ENCODE measurements at places on chromosomes 11 and 22.

- no peak for DNase-seq
These were observed 489.5 kb downstream of the DLG2 start for GRCh38 chr11:85137597-85137996.

- DNase-seq, result no peak
These were observed 779 bp downstream of the SELENOH start for GRCh38 chr11:57742087-57742452.

GRCh38 chr11:110763249-110764011, 51.2 kb upstream of the ARHGAP20 start:
- DNase-seq, result no peak

- DNase-seq, result peak; percentile 54
These were observed 17.1 kb upstream of the SYTL2 start for GRCh38 chr11:85827748-85828639.

DNA sequence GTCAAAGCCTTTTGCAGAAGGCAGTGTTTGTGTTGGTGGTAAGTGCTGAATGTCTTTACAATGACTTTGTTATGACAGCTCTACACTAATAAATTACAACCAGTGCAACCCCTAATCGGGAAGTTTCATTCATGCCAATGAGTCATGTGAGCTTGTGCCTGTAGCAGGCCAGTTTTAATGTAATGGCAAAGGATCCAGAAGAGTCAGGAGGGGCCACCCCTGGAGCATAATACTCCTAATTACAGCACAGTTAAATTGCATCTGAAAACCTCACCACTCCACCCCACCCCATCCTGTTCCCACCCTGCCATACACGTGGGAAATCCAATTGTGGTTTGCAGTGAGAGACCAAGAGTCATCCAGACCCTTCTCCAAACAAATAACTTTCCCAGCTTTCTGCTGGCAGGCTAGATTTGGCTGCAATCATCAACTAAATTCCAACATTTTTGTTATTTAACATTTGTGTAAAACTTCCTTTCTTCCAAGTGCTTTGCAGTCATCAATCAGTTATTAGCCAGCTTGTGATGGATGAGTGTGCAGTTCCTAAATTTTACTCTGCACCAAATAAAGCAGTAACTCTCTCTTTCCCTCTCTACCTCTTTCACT, 277.3 kb upstream of the FAT3 start:
- peak; percentile 78 for DNase-seq

DNA sequence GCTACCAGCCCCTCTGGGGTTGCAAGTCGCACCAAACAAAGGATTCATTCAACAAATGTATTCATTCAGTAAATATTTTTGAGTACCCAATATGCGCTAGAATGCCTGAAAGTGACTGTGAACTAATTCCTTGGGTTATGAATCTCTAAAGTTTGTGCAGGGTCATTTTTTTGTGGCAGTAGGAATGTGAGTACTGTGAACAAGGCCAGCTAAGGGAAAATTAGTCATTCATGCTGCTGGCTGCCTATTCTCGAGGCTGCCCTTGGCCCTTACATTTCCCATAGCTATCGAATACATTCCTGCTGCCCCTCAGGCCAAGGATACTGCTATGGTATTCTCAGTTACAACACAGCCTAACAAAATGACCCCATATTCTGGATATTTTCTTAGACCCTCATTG, 141.6 kb downstream of the TRPC6 start:
- DNase-seq, result no peak

- DNase-seq, result no peak
These were observed 171.5 kb upstream of the SYT13 start for GRCh38 chr11:45457649-45458048.

- peak; percentile 31 for DNase-seq
These were observed 825 bp downstream of the FBXO3 start for GRCh38 chr11:33773404-33773986.

DNA sequence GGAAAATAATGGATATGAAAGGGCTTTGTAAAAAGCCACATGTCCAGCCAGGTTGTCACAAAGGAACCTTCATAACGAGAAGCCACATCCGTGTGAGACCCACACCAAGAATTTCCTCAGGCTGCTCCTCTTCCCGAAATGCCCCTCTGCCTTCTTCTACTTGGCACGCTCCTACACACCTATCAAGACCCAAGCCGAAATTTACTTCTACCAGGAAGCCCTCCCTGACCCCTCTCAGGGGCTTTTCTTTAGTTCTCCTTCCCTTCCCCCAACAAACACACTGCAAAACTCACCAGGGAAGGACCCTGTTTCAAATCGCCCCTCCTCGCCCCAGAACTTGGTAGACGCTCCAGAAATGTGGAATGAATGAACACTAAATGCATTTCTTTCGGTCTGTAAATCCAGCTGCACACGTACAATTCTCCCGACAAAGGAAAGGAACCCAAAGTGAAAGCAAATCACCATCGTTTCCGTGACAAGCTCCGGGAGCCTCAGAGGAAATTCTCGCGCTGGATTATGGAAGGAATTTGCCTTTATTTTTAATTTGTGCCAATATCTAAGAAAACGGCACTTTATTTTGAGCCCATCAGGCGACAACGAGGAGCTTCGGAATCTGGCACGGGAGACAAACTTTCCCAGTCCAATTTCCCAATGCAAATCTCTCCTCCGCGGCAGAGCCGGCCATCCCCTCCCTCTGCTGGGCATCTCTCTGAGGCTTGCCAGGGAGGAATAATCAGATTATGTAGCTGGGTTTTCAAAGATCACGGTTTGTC, 13.2 kb upstream of the SHISAL1 start:
- DNase-seq, result peak; percentile 17

DNA sequence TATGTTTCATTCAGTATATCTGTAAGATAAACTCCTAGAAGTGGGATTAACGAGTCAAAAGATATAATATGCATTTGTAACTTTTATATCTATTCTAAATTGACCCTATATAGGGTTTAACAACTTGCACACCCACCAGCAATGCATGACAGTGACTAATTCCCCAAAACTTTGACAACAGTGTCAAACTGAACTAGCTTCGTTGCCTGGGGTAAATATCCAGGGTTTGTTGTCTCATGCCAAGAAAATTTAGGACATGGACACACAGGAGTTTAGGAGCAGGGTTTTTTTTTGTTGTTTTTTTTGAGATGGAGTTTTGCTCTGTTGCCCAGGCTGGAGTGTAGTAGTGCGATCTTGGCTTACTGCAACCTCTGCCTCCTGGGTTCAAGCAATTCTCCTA, 5.1 kb downstream of the SNU13 start:
- DNase-seq, result no peak

DNA sequence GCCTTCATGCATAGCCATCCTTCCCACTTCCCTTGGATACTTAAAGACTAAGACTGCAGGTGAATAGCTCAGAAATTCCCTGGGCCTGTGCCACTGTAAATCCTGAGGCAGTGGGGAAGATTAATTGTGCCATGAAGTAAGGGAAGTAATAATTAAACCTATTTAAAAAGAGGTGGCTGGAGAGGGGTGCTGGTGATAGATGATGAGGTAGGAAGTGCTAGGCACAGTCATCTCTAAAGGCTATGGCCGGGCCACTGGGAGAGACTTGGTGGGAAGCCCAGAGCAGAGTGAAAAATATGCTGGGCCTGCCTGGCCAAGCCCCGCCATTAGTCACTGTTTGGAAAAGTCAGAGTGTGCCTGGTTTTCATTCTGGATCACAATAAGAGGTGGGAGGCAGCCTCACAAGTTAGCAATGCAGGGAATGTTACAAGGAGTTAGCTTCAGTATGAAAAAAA, 197.2 kb upstream of the PITPNB start:
- DNase-seq, result no peak

Data from SW480 (cell line).